ENCODE measurements at places on chromosomes 7 and 10.

DNA sequence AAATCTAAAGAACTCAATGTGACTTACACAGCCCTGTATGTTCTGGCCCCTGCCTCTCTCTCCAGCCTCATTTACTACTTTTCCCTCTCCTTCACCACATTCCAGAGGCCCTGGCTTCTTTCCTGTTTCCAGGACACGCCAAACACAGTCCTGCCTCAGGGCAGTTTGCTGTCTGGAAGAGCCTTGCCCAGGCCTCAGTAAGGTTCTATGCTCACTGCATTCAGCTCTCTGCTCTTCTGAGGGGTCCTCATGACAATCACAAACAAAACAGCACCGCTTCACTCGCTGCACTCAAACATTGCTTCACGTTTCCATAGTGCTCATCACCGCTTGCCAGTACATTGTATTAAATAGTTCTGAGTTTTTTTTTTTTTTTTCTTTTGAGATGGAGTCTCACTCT lies 35.1 kb upstream of the GARS1 start:
- no peak for DNase-seq

GRCh38 chr10:7272008-7272407 lies 138.8 kb downstream of the SFMBT2 start:
- no peak for DNase-seq

DNA sequence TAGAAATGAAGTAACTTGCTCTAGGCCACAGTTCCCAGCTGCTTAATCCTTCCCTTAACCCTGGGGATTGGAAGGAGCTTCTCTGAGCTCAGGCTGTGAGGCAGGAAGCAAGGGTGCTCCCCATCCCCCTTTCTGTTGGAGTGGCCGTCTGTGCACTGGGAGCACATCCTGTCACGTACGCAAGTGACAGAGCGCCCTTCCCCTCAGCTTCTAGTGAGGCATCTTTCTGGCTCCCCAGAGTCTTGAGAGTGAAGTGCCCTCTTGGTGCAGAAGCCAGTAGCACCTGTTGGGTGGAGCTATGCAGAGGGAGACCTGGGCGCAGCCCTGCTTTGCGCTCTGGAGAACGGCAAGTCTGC lies 47.8 kb downstream of the SHH start:
- DNase-seq = no peak

GRCh38 chr10:4081685-4082111 lies 296.7 kb upstream of the KLF6 start:
- no peak for DNase-seq

DNA sequence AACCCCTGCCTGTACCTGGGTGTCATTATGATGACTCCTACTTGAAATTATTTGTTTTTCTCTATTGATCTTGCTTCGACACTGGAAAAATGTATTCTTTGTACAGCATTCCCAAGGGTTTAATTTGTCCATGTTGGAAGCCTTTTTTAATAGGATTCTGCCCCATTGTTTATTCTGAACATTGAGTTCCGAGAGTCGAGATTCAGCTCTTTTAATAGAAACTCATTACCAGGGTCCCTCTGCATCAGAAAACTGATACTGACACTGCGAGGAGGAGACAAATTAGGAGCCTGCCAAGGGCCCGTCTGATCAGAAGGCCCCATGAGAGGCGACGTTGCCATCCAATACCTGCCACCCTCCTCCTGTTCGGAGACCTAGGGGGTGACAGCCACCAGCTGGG lies 260.5 kb upstream of the ZMIZ1 start:
- DNase-seq = no peak

DNA sequence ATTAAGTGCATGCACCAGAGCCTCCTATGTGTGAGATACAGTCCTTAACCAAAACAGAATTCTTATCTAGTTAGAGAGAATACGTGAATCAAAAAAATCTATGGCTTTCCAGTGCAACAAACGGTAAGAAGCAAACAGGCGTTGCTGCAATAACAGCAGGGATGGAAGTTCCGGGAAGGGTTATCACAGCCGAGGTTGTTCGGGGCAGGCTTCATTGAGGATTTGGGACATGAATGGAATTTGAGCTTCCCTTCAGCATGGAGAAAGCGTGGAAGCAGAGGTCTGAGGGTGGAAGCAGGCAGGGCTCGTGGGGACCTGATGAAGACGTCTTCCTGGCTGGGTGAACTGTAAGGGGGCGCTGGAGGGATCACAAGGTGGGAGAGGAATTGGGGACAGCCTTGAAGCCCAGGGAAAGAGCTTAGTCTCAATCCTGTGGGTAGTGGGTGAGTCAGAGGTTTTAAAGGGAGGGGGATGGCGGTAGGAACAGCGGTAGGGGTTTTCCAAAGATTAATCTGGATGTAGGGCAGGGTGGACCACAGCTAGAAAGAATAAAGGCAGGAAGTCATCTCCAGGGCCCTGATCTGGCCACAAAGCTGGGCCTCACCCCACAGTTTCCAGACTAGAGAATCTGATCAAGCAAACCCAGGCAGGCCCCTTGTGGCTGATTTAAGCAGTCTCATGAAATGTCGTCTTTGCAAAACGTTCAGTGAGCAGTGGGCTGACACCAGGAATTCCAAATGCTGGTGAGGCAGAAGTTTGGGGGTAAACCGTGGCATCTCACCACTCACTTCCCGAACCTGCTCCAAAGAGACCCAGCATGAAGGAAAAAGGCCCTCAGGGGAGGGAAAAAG lies 65.1 kb downstream of the CALML3 start:
- peak; percentile 49 for DNase-seq

DNA sequence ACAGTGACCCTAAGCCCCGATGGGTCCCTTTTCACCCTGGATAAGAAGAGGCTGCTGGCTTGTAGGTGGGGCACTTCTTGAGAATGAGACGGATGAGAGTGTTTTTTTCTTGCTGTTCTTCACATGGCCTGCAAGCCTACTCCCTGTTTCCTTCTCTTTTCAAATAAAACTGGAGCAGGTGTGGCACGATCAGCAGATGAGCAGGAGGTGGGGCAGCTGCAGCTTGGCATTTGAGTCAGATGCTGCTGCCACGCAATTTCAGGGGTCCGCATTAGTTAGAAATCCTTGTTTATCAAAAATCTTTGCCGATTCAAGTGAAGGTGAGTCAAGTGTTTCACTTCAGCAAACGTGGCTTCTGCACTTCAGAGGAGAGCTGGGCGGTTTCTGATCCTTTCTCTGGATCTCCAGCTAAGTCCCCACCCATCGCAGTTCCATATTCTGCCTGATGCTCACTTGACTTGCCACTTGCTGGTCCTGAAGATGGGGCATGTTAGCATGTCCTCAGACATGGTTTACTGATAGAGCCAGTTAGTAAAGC lies 20.8 kb downstream of the WDFY4 start:
- DNase-seq = no peak

DNA sequence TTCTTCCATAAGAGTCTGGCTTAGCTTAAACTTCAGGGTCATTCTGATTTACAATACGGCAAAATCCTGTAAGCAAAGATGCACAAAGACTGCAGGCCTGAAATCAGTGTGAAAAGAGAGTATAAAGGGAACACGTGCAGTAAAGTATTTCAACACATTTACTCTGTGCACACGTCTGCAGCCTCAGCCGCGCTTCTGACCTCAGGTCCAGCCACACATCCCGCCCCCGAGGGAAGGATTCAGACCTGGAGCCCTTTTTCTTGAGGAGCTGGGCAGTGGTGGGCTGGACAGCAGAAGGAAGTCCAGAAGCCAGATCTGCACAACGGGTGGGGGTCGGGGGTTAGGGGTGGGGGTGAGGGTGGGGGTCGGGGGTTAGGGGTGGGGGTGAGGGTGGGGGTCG lies 58.9 kb upstream of the FAM20C start:
- no peak for DNase-seq

DNA sequence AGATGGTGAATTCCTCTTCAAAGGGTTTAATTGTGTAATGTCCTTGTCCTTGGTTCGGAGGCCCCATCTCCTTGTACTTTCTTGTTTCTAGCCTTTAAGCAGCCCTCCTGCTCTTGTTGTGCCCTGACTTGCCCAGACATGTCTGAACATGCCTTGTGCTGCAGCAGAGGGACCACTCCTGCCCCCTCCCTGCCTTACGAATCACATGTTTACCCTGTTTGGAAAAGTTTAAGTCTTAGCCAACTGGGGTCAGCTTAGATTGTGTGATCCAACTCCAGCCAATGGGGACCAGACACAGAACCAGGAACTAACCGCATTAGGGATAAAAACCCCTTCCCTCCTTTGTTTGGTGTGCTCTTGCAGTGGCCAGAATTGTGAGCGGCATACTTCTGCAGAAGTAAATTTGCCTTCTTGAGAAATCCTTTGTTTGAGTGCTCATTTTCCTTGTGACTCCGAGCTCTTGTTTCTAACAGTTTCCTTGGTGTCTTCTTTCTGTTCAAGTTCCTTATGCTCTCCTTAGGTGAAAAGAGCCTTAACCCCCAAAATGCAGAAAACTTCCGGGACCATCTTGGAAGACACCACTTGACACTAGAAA lies 29.4 kb downstream of the CLRN3 start:
- peak; percentile 18 for DNase-seq

GRCh38 chr7:29335188-29336083 lies 140.9 kb downstream of the CHN2 start:
- DNase-seq = no peak

DNA sequence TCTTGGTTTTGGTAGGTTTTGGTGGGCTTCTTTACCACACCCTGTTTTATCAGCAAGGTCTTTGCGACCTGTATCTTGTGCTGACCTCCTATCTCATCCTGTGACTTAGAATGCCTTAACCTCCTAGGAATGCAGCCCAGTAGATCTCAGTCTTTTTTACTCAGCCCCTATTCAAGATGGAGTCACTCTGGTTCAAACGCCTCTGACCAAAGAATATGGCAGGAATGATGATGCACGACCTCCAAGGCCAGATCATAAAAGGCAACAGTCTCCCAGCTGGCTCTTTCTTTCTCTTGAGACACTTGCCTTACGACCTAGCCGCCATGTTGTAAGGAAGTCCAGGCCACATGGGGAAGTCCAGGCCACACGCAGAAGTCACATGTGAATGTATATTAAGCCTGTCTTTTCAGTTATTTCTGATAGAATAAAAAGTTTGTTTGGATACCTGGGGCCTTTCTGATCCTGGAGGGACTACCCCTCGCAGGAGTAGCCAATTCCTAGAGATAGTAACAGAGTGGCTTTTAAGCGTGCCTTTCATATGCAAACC lies 10.5 kb upstream of the RADIL start:
- DNase-seq = no peak
